ENCODE measurements at places on chromosomes 3 and 15.

DNA sequence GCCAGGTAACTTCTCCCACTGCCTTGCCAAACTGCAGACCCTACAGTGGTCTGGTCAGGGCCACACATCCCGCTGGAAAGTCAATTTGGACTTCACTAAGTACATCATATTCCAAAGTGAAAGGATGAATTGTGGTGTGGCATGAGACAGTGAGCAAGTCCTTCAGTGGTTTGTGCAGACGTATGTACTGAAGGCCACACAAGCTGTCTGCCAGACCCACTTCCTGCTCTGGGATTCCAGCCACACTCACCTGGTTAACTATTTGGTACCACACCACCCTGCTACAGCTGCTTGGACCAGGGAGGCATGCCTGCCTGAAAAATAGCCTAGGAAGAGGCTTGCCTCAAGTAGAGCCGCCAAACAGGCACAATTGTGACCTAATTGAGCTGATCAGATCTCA, 94.1 kb upstream of the STRIT1 start:
- DNase-seq, result no peak

DNA sequence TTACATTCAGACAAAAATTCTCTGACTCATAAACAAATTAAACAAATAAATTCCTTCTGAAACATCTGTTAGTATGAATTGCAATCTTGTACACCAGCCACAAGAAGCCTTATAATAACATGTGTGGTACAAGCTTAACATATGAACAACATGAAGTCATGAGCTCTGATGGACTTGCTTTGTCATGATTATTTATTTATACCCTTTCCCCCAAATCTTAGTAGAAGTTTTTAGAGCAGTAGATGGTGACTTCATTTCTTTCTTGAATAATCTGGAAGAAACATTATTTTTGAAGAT, 633.4 kb downstream of the EPHA3 start:
- no peak for DNase-seq

DNA sequence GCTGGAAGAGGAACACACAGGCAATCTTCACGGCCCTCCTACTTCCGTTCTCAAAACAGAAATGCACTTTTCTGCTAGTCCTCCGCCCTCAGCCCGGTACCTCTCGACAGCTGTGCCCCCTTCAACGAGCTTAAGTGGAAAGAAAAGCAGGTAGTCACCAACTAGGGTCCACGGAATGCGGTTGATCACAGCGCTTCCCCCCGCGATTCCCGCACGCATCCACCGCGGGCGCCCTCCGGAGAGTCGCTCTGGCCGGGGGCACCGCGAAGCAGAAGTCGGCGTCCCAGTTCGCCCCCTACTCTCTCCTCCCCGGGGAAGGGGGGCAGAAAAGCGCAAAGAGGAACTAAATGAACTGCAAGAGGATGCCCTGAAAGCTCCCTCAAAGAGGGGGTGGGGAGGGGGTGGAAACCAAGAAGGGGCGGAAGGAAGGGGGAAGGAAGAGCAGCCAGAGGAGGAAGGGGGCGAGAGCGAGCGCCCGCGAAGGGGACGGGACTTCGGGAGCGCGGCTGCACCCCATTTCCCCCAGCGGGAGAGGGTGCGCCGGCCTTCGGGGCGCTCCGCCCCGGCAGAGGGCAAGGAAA, 738 bp downstream of the ACAP2 start:
- no peak for DNase-seq

DNA sequence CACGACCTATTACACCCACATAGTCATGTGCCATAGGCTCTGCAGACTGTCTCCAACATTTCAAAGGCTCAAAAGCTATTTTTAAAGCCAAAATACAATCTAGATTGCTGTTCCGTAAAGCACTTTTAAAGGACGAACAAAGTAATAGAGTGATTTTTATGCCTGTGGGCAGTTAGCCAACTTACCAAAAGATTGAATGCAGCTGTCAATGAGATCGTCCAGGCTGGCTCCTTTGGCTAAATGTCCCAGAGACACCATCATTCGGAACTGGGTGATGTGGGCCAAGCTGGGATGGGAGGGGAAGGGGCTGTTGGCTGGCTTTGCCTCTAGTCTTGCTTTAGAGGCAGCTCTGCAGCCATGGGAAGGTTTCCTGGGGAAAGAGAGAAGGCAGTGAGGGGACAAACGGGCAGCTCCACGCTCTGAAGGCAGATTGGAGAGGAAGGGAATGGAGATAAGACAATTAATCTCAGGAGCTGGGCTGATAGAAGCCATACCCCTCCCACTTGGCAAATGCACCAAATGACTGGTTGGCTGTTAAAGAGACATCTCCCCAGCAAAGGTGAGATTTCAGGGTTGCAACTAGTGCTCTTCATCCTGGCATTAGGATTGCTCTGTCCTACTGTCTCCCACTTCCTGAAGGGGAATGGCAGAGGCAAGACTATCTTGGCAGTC, 4.8 kb downstream of the RASGRP1 start:
- no peak for DNase-seq

- no peak for DNase-seq
These were observed 108.3 kb downstream of the SLC49A4 start for GRCh38 chr3:122903171-122903570.

DNA sequence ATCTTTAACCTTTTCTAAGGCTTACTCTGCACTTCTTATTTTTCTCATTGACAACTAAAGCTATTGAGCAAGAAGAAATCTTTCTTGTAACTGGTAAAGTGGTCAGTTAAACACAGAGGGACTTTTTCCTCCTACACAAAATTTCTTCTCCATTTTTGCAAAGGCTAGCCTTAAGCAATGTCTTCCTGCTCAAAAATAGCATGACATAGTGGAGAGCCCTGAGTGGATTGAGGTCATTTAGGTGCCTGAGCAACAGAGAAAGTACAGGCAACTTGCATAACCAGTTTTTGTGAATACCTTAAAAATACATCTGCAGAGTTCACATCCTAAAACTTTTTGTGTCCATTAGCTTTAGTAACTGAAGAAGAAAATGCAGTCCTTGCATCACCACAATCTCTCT, 144.7 kb upstream of the TTC14 start:
- no peak for DNase-seq

DNA sequence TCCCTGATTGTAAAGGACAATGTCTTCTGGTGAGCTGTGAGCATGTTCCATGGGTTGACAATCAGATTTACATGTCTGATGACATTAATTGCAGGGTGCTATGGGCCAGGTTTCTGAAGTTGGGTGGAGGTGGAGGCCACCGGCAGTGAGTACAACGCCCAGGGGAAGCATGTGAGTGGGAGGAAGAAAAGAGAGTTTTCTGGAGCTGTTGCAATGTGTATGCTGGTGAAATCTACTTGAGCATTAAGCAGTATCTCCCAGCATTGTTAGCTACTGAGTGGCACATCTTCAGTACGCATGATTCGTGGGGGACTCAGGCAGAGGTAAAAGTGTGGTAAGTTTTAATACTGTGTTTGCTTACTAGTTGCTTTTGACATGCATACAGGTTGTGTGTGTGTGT, 26.6 kb downstream of the TMEM45A start:
- no peak for DNase-seq

GRCh38 chr15:43316016-43316970, 14.1 kb downstream of the LCMT2 start:
- no peak for DNase-seq

GRCh38 chr15:29518442-29518841, 248.8 kb upstream of the NSMCE3 start:
- no peak for DNase-seq

DNA sequence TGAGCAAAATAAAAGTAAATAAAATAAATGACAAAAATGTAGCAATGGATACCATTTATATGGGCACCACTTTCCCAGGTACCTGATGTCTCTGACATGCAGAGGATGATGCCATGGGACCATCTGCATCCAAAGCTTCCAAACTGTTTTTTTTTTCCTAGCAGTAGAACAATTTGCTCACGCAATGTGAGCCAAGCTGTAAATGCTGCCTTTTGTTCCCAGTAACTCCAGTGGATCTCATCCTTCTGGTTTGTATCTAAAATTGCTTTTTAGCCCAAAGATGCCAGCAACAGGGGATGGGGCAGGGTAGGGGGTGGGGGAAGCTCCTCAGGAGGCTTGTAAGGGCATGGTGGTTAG, 32.7 kb downstream of the SLC12A8 start:
- DNase-seq, result no peak

- DNase-seq, result no peak
These were observed 28.8 kb upstream of the PROK2 start for GRCh38 chr3:71813704-71814103.
